ENCODE measurements at places on chromosomes 7 and 10.

DNA sequence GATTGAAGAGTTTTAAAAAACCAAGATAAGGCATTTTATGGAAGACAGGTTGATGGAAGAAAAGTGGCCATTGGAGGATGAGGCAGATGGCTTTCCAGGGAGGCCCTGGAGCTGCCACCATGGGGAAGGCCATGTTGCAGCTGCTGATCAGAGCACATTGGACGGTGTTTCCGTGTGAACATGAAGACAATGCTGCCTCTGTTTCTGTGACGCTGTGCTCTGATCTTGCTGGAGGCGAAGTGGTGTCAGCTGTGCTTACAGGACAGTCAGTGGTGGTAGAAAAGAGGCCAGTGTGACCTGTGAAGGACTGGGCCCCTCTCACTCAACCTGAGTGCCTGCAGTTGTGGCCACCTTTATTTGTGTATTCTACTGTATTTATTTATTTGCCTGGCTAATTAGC is 132.9 kb downstream of the FAM204A start:
- no peak for DNase-seq

DNA sequence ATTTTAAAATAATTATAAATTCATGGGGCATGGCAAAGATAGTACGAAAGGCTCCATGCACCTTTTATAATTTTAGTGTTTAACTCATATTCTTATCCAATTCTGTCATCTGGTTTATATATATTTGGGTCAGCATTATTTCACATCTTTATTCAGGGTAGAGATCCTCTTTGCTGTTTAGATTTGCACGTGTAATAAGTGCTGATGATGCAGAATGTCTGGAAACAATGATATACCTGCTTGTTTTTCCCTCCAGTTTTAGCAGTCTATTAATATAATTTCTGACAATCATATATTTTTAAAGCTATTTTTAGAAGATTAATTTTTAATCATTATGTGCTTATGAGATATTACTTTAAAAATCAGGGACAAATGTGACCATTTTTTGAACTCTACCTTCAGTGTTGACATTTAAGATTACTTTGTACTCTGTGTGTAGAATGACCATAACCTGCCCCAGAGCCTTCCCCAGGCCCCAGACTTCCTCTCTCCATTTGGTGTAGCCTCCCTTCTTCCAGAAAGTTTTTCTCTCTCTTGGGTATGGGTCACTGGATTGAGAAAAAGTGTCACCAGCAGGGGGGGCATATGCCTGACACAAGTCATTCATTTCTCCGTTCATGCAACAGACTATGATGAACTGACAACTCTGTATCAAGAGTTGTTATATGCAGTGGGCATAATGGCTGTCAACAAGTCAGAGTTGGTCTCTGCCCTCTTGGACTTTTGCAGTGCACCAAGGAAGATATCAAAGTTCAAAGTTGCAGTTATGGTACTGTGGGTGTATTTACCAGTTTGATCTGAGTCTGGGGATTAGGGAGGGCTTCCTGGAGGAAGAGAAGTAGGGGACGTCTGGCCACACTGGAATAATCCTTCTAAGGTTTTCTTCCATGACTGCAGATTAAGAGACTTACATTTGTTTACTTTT is 192.6 kb upstream of the CCDC6 start:
- no peak for DNase-seq

DNA sequence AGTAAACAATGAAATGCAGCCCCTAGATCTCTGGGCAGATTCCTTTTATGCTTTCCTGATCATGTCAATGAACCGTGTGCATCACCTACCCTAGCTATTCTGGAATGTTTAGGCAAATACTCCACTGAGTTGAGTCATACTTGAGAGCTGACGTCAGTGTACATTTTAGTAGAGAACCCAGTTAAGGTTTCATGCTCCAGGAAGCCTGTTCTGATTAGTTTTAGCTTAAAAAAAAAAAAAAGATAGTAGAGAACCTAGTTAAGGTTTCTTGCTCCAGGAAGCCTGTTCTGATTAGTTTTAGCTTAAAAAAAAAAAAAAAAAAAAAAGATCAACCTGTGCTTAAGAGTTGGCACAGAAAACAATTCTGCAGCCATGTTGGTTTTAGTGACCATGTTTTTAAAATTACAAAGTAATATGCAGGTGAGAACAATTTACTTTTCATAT is 3.7 kb upstream of the MCU start:
- no peak for DNase-seq

- DNase-seq, result no peak
Measured at GRCh38 chr7:29095631-29096445, 50.5 kb downstream of the CPVL start.

- no peak for DNase-seq
Measured at GRCh38 chr7:30706908-30707307, 24.7 kb upstream of the CRHR2 start.

DNA sequence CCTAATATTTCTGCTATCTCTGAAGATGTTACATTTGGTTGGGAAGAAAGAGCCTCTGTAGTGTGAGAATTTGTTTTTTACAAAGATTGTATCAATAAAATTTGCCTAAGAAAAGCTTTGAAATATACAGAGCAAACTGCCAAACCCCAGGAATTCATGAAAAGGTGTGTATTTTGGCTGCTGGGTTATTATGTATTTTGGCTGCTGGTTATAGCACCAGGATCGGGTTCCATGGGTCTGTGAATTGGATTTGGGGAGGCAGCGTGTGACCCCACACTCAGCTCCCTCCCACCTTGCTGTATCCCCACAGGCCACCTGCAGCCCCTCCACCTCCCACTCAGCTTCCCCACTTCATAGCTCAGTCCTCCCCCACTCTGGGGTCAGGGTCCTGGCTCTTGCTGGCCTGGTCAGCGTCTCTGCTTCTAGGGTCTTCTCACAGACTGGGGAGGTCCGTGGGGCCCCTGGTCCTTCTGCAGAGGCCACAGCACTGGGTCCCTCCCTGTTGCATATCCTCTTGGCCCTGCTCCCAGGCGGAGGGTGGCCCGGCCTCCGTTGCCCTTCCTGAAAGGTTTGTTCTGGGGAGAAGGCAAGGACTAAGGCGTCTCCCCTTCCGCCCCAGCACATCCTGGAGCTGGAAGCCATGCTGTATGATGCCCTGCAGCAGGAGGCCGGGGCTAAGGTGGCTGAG is 24.0 kb upstream of the DPYSL4 start:
- no peak for DNase-seq

DNA sequence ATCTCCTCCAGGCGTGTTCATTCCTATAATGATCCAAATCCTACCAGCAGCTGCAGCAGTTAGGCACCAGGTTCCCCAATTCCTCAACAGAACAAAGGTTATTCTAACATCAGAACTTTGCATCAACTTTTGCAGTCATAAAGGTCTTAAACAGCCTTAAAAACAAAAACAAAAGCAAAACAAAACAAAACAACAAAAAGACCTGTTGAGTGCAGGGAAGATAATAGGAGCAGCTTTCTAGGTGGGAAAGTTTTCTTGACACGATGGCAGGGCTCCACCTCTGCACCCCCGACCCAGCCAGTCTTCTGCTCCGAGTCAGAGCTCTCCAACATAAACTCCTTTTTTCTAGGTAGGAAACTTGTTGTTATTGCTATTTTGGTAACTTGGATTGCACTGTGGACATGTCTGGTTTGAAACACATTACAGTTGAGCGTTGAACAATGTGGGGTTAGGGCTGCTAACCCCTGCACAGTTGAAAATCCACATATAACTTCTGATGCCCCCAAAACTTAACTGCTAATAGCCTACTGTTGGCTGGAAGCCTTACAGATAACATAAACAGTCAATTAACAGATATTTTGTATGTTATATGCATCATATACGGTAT is 77.6 kb downstream of the MTPN start:
- no peak for DNase-seq

DNA sequence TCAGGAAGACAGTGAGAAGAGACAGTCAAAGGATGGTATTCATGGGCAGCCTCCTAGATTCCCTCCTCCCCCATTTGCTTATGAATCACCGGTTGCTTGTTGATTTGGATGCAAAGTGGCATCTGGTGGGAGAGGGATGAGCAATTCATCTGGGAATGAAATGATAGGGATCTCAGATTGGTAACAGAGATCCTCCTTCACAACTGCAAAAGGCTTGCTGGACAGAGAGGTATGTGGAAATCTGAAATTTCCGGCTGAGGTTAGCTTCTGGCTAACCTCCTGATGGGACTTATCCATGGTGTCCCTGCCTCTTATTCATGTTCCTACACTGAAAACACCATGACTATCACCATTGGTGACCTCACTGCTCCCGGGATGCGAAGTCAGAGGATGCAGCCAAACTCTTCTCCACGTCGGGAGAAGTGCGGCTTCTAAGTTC is 48.4 kb upstream of the PODXL start:
- DNase-seq, result no peak

DNA sequence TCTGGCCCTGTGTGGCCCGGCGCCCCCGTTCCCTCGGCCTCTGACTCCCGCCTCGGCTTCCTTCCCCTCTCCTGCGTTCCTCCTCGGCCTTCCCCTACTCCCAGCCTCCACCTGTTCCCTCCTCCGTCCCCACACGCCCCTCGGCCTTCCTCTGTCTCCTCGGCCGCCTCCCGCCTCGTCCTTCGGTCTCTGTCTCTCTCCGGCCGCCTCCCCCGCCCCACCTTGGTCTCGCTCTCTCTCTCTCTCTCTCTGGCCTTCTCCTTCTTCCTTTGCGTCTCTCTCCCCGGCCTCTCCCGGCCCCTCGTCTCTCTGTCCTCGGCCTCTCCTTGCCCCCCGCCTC is 588 bp downstream of the GET4 start:
- DNase-seq, result no peak

DNA sequence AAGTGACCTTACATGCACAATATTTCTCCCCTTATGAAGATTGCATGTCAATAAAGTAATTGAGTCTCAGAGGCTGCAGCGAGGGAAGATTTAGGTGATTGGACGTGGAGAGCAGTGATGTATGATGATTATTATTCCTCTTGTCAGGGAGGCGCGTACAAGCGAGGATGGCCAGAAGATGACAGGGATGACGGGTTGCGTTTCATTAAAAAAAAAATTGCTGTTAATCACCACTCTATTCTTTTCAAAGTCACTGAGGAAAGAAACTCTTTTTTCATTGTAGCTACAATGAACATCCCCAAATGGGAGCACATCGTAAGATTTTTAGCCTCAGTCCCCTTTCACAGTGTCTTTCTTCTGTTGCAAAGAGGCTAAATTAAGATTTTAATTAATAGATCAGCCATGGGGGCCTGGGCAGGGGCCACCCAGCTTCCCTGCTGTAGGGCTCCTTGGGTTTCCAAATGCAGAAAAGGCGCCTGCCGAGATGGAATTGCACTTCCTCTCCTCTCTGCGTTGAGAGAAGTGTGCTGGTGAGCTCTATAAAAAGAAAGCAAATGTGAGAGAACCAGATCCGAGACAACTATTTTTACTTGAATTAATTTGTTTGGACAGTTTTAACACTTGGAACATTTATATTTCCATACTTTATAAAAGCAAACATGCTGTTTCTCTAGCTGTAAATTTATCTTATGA is 998.1 kb downstream of the LRMDA start:
- no peak for DNase-seq

DNA sequence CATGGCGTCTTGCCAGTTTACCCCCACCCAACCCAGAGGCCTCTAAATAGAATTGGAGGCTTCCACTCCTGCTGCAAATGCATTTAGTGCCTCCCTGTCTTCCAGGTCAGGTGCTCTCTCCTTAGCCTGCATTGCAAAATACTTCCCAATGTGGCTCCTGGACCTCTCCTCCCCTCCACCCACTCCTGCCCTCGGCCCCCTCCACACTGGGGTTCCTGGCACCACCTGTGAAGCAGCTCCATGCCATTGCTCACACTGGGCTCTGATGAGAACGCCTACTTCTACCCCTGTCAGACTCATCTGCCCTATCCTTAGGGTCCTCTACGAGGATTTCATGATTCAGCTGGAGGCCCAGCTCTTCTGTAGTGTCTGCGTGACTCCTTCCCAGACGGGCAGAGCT is 37.4 kb downstream of the C10orf120 start:
- no peak for DNase-seq

DNA sequence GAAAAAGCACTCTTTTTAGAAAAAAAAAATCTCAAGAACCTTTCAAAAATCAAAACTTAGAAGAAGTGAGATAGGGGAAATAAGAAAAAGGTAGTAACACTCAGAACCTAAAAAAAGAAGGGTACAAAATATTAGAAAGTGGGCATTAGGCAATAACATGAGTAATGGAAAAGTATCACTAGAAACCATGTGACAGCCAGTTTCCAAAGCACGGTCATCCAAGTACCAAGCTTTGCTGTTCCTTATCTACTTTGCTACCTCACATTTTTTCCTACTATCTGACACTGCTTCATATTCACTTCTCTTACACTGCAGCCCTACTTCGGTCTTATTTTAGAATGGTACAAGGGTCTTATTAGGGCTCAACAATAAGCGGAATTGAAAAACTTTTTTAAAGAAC is 30.3 kb downstream of the IMMP2L start:
- DNase-seq, result no peak
